ENCODE measurements at places on chromosomes 12 and 14.

GRCh38 chr14:38405851-38406635 lies 150.2 kb upstream of the CLEC14A start:
- DNase-seq = no peak

DNA sequence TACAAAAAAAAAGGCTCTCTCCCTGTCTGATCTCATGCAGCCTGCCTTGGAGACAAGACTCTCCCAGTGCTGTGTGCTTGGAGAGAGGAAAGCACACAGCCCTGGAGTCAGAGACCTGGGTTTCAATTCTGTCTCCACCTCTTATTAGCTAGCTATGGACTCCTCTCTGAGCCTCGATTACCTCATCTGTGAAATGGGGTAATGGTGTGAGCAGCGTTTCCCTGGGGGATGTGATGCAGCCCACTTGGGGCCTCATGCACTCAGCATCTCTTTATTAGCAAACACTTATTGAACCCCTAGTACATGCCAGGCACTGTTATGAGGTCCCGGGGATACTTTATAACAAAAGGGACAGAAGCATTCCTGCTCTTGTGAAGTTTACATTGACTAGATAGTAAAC lies 12.5 kb downstream of the SDS start:
- no peak for DNase-seq

GRCh38 chr12:6813363-6813762 lies 8.3 kb upstream of the GPR162 start:
- DNase-seq = no peak

DNA sequence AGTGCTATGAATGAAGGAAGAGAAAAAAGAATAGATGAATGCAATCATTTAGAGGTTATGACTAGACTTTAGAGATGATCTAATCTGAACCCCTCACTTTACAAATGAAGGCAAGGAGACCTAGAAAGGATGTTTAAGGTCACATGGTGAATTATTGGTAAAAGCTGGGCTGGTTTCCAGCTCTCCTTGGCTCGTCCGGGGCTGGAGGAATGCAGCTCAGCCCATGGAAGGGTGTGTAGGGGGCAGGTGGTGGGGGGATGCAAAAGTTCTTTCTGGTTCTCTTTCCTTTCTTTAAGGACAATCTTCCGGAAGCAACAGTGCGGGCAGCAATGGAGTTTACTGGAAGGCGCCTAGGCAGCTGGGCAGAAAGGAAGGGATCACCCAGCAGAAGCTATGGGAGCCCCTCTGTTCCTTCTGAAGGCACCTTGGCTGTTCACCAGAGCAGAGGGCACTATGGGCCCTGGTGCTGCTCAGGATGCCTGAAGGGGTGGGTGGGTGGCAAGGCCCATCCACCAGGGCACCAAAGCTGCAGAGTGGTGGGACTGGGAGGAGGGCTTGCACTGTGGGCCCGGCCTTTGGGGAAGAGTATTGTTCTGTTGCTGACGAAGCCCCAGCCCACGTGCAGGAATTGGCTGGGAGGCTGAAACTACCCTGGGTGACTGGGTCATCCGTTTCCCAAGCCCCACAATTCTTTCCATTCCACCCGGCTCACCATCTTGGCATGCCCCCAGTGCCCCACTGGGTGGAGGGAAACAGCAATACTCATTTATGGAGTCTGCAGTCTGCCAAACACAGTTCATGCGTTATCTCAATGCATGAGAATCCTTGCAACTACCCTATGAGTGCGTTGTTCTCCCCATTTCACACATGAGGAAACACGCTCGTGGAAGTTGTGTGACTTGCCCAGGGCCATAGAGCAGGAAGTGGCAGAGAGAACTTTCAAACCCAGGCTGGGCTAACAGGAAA lies 78.2 kb downstream of the IRF2BPL start:
- no peak for DNase-seq

DNA sequence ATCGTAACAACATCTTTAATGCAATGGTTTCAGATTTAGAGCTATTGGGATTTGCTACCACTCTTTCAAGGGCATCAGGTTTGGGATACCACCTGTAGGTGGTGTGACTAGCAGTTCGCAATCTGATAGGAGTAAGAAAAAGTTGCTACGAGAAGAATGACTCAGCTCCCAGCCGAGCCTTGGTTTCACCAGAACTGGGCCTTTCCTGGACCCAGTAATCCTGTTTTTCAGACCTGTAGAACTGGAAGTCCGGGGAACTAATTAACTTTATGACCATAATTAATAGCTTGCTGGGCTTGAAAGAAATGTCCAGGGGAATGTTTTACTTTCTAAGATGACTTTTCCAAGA lies 770 bp downstream of the ABHD4 start:
- DNase-seq = no peak

DNA sequence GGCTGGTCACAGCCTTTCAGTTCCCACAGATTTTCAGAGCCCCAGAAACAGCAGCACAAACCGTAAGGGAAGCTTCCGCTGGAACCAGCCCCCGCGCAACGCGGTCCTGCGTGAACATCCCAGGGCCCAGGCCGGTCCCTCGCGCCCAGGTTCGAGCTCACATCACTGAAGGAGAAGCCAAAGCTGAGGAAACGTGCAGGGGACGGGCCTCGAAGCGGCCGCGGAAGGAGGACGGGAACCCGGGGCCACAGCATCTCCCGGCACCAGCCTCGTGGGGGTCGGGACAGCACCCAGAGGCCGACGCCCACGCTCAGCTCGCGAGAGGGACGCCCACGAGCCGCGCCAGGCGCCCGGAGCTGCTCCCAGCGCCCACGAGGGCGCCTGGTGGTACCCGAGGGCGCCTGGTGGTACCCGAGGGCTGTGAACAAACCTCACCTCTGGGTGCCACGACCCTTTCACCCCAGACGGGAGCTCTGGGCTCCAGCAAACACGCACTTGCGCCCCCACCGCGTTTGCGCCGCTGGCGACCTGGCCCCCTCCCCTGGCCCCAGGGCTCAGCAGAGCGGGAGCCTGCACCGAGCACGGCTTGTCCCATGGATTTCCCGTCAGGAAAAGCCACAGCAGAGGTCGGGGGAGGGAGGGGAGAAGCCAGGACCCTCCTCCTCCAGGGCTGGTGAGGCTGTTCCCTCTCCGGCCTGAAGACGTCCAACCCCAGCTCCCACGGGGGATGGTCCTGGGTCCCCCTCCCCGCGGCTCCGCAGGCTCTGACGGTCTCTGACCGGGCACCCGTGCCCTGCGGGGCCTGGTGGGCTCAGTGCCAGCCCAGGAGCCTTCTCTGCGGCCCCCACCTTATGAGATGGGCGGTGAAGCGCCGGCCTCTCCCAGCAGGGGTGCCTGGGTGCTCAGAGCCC lies 6.9 kb downstream of the LRCOL1 start:
- DNase-seq = no peak

DNA sequence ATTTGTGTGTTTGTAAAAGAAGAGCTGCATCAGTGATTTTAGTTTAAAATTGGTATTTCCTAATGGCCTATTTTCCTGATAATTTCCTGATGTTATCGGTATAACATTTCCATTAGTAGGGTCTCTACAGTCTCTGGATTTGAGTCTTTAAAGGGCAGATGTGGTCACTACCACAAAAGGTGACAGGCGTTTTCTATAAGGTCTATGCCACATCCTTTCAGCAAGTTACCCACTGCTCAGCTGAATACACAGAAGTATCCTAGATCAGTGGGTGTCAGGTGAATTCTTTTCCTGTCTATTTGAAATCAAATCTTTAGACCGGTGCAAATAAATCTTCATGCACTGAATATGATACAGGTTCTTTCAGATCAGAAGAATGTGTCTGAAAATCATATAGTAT lies 90.2 kb downstream of the LIN7A start:
- DNase-seq = no peak

DNA sequence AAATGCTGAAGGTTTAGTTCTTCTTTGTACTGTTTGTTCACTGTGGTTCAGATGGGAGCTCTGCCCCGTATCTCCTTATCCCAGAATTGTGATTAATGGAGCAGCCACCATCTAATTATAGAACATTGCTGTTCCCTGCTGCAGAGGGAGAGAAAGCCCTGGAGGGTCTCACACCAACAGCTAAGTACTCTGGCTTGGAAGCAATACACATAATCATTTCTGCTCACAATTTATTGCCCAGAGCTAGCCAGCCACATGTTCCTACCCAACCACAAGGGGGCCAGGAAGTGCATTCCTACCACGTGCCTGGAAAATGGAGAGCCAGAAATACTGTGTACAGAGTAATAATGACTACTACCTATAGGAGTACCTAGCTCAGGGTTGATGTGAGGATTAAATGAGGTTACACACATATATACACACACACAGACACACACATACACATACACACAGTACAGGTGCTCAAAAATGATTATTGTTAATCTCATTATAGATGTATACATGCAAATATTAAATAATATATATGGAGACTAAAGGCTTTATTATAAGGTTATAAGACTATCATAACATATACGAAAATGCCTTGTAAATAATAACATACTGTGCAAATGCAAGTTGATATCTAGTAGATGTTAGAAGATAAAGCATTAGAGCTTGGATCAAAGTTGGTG lies 22.3 kb downstream of the MSRB3 start:
- DNase-seq = no peak

- DNase-seq = no peak
Measured at GRCh38 chr12:110829308-110829707, 17.5 kb upstream of the CCDC63 start.

- no peak for DNase-seq
Measured at GRCh38 chr12:91753649-91754048, 392.0 kb downstream of the BTG1 start.

DNA sequence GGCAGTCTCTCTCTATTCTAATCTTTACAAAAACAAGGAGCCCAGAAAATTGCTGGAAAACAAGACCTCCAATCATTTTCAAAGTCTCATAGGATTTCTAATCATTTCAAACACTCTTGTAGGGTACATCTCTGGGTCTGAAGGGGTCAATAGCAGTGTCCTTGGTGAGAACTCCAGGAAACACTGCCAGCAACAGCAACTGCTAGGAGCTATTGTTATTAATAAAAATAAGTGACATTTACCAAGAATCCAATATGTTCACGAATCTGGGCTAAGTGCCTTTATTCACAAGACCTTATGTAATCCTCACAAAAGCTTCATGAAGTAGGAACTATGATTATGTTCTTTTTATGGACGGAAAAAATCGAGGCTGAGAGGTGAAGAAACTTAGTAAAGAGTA lies 72.8 kb downstream of the TTC7B start:
- DNase-seq = no peak

- DNase-seq = no peak
Measured at GRCh38 chr12:4287325-4288211, 14.0 kb downstream of the CCND2 start.

GRCh38 chr14:50620341-50620740 lies 47.8 kb downstream of the SAV1 start:
- DNase-seq = no peak

DNA sequence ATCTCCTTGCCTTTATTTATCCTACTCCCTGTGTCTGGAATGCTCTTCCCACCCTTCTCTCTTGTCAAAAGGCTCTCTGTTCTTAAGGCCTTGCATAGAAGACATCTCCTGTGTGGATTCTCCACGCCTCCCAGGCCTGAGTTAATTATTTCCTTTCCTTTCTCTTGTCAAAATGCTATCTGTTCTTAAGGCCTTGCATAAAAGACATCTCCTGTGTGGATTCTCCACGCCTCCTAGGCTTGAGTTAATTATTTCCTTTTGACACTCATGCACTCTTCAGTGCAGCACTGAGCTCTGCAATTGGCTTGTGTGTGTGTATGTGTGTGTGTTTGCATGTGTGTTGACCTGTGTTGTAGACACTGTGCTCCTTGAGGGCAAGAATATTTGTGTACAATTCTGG lies 52.1 kb upstream of the DCD start:
- DNase-seq = no peak

GRCh38 chr12:64142382-64142781 lies 79.7 kb downstream of the KICS2 start:
- no peak for DNase-seq

GRCh38 chr14:104794993-104795780 lies at the start of gene AKT1:
Gene AKT1, minus strand, starts transcription at chr14:104795748. Its CDS starts 3,105 bp downstream, at chr14:104792643.
- DNase-seq = no peak

DNA sequence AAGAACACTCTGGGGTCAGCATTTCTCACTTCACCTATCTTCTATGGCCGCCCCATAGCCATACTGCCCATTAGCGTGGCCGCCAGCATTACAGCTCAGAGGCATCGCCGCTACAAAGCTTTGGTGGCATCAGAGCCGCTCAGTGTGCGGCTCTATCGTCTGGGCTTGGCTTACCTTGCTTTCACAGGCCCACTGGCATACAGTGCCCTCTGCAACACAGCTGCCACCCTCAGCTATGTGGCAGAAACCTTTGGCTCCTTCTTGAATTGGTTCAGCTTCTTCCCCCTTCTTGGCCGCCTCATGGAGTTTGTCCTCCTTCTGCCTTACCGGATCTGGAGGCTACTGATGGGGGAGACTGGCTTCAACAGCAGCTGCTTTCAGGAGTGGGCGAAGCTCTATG lies 2.6 kb downstream of the DNAJC22 start:
- DNase-seq = no peak

GRCh38 chr12:20248646-20249045 lies 119.7 kb upstream of the PDE3A start:
- DNase-seq = no peak

DNA sequence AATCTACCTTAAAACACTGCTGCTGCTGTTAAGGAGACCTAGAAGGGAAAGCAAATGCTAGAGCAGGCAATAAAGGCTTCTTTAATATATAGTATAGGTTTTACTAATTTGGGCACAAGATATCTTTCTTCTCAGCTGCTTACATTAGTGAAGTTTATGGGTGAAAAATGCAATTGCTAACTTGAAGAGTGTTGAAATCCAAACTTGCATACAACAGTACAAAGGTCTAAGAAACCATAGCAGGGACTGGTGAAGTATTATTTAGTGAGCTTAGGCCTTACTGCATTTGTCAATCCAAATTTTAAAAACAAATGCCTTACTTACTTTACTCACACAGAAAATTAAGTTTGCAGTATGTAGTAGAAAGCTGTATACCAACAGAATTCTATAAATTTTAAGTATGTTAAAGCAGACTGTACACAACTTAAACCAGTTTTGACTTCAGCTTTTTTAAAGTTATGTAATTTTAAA lies 1.4 kb upstream of the AP4S1 start:
- no peak for DNase-seq

DNA sequence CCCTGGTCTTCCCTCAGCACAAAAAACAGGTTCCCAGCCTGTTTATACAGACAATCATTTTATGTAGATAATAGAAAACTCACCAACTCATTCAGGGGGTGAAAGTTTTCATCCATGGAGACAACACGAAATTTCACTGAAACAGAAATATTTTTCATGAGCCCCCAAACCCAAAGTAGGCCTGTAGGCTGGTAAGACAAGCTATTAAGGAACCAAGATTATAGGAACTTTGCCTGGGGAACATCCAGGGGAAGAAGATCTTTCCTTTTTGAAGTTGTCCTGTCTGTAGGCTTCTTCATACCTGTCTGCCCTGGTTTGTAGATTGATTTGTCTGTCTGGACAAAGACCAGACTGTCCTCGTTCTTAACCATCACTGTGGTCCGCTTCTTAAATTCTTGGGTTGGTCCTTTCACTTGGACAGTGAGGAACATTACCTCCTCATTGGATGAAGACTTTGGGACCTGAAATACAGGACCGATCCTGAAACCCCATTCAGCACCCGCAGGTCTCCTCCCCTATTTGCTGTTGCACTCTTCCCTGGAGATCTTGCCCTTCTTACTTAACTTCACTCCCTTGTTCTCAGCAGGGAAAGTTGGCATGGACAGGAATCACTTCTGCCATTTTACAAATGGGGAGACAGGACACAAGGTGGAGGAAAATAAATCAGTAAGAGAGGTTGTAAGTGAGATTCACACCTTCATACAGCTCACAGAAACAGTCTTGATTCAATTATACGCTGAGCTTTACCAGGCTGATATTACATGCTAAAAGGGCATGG lies 3.5 kb downstream of the A2M start:
- no peak for DNase-seq

GRCh38 chr12:5276327-5276880 lies 155.5 kb upstream of the NTF3 start:
- DNase-seq = no peak
